ENCODE measurements at places on chromosomes 5 and 9.

DNA sequence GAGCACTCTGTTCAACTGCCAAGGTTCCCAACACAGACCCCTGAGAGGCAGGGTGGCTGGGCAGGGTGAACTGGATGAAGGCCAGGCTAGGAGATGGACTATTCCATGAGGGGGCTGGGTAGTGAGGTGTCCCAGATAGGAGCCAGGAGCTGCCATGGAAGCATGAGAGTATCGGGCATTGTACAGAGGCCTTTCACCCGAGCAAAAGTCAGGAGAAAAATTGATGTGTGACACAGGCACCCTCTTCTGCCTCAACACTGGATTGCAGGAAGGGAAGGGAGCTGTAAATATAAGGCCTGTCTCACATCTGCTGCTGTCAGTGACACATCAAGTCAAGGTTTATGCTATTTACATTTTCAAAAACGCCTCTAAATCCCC, 74.6 kb downstream of the UBAP1 start:
- DNase-seq, result no peak

- DNase-seq, result no peak
These were observed 764.2 kb upstream of the ZNF608 start for GRCh38 chr5:125510651-125511050.

DNA sequence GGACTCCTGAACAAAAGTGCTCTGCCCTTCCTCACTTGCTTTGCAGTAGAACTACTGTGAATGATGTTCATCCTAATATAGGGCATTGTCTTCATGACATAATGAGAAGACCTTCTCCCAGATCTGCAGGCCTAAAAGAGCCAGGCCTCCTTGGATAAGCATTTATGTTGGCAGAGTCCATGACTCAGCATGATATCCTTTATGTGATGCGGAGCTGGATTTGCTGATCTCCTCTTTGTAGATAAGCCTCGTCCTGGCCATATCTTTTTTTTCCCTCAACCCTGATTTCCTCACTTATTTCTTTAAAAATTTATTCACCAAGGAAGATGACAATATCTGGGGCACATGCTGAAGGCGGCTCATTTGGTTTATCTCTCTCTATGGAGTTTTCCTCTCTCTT, 62.4 kb upstream of the TAS2R1 start:
- DNase-seq, result no peak

GRCh38 chr9:112881331-112881730, 9.3 kb downstream of the SLC46A2 start:
- no peak for DNase-seq

GRCh38 chr9:91790917-91791316, 159.1 kb downstream of the ROR2 start:
- DNase-seq, result no peak

DNA sequence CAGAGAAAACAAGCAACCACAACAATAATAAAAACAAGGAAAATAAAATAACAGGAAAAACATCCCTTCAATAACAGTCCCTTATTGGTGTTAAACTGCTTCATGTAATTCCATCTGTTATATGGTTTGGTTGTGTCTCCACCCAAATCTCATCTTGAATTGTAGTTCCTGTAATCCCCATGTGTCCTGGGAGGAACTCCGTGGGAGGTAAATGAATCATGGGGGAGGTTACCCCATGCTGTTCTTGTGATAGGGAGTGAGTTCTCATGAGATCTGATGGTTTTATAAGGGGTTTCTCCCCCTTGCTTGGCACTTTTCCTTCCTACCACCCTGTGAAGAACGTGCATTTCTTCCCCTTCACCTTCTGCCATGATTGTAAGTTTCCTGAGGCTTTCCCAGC, 369.8 kb downstream of the TMEM232 start:
- no peak for DNase-seq

DNA sequence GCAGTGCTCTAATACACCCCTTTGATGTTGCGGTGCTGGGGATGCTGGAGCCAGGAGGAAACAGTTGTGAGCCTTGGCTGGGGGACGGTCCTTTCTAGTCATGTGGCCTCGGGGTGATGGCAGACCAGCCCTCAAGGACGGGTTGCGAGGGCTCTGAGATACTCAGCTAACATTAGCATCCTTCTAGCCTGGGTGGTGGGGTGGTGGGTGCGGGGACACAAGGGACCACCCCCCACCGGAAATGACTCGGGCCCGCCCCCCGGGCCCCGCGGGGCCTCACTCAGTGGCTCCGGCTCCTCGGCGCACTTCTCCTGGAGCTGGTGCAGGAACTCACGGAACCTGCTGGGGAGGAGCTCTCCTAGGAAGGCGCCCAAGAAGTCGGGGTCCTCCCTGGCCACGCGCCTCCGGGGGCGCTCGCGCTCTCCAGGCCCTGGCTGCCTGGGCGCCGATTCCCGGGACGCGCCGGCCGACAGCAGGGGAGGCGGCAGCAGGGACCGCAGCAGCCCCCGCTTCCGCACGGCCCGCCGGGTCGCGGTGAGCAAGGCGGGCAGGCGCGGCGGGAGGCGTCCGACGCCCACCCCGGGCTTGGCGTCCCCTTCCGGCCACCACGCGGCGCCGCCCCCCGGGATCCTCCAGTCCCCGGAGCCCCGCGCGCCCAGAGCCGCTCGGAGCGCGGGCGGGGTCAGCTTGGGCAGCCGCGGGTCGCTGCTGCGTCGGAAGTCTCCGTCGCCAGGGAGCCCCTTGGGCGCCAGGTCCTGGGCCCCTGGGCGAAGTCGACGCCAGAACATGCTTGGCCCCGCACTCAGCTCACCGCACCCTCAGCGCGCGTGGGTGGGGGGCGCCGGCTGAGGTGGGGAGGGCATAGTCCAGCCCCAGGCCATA, 873 bp downstream of the C9orf50 start:
- no peak for DNase-seq

DNA sequence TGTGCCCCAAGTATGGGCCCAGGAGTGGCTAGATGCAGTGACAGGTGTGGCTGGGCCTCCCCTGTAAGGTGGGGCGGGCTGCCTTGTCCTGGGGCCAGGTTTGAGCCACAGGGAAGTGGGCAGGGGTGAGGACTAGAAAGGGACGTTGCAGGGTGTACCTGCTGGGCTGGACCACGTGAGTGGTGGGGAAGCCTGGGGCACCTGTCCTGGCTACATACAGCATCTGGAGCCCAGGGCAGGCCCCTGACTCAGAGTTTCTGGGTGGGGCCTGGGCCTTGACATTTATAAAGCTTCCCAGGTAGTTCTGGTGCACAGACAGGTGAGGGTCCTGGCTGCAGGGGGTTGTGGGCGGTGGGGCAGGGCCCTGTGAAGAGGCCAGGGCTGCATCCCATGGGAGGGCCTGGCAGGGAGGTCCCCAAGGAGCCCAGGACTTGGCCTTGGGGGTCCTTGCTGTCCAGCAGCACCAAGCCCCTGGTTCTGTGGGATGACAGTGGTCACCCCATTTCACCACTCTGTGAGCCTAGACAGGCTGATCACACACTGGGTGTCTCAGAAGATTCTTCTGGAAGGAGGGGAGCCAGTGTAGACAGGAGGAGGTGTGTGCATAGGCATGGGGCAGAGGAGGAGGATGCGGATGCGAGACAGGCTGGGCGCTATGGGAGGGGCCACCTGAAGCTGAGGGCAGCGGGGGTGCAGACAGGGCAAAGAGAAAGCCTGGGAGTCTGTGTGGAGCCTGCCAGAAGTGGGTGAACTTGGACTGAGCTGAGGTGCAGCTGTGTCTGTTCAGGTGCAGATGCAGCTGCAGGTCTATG, 94.0 kb downstream of the PHF2 start:
- no peak for DNase-seq

DNA sequence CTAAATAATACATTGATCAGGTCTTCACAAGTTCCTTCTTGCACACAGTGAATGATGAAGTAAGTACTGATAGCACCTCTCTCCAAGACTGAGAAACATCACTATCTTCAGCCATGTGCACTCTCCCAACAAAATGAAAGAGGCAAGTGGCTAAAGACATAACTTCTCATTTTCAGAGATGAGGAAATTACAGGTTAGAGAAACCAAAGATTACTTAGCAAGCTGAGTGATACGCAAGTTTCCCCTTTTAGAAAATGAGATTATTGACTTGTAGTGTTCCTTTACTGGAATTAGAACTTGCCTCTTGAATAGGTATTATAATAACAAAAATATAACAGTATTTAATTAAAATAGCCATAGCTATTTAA, 21.6 kb downstream of the CEMIP2 start:
- no peak for DNase-seq

DNA sequence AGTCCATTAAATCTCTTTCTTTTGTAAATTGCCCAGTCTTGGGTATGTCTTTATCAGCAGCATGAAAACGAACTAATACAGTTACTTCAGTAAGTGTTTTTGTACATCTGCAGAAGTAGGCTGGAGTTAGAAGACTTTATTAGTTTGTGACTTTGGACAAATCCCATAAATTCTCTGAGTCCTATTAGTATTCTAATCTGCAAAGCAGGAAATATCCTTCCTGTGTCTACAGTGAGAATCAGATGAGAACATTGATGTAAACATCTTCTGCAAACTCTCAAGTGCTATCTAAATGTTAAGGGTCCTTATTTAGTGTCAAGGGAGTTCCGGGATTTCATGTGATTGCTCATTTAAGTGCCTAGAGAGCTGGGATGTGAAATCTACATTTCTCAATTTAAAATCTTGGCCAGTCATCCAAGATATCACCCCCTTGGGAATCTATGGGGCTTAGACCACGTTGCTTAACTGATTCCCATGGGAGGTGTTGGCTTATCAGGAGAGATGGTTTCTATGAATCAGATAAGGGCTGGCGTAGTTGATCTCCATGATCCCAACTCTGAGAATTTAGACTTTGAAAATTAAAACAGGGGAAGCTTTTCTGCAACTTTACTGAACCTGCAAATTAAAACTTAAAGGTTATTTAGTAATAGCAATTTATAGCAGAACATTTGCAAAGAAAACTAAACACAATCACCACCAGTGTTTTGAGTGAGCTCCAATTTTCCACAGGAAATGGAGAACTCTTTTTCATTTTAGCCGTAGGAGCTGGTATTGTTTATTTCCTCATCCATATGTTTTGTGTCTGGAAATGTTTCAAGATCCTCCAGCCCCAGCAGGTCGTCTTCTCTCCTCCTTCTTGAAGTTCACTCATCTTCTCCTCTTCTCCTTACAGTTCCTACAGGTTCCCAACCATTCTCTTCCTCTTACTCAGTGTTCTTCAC, 241.6 kb upstream of the CD180 start:
- no peak for DNase-seq

- no peak for DNase-seq
These were observed 75.9 kb upstream of the SEMA6A start for GRCh38 chr5:116650544-116650943.

DNA sequence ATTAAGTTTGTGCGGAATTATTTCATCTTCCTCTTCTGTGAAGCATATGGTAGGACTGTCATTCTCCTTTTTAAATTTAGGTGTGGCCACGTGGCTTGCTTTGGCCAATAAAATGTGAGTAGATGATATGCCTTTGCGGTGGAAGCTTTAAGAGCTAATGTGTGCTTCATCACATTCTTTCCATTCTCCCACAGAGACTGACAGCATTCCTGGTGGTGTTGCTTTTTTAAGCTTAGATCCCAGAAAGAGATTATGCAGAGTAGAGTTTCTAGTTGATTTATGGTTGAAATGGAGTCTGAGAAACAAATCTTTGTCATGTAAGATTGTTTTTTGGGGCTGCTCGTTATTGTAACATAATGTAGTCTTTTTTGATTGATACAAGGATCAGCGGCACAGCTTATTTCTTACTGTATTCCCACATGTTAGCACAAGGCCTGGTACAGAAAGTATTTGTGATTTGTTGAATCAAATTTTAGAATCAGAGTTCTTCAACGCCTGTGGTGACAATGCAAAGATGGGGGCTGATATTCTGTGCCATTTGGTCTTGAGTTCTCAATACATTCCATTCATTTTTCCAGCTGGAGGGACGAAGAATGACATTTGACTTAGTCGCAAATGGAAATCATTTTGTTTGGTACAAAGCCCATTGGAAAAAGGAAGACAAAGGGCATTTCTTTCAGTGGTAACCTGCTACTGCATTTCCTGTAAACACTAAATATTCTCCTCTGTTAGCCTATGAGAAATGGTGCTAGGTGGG, 209.9 kb upstream of the VLDLR start:
- DNase-seq, result no peak
